NCI-H748 treated with DMSO at 0.1 percent for 48 hours (cell line): ENCODE measurements at places on chromosomes 16 and 17.
A peak's percentile ranks its signal among the peaks of the same experiment; 100 is the strongest.

GRCh38 chr17:67482764-67483163 lies 105.7 kb downstream of the PITPNC1 start:
- no peak for DNase-seq

DNA sequence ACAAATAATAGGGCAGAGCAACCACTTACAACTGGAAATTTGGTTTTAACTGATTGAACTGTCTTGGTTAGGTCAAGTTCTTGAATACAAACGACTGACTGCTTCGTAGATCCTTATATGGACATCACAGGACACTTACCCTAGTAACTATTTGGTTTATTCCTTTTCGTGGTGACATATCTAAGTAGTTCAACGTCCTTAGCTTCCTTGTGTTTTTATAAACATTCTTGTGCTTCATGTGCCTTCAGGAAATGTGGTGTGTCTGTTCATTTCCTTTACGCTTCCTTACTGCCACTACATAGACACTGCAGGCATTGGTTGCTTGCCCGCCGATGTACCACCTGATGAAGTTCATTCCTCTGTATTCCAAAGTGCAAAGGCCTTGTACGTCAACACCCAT lies 59.3 kb downstream of the USP10 start:
- no peak for DNase-seq

DNA sequence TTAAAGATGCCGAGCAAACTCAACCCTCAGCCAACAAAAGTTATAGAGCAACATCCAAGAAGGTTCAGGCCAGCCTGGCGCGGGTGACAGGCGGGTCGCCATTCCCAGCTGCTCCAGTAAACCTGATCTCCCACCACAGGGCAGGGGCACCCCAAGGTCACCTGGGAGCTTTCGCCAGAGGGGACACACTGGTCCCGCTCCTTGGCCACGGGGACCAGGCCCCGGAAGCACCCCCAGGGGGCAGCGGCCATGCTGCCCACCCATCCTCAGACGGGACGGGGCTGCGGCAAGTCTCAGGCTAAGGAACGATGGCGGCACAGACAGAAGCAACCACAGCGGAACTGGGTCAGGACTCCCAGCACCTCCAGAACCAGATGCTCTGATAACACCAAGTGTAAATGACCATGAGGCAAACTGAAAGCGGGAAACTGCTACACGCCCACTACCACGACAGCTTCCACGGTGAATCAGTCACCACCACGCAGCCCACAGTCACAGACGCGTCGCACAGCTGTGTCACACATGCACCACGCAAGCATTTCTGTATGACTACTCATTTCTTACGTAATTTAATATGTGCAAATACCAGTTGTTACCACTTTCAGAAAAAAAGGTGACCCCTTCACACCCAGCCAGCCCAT lies 14.1 kb upstream of the CCDC154 start:
- no peak for DNase-seq

- no peak for DNase-seq
These were observed 150.4 kb upstream of the IRX5 start for GRCh38 chr16:54780266-54780665.

GRCh38 chr16:73713251-73713650 lies 583.4 kb upstream of the PSMD7 start:
- DNase-seq, result no peak

DNA sequence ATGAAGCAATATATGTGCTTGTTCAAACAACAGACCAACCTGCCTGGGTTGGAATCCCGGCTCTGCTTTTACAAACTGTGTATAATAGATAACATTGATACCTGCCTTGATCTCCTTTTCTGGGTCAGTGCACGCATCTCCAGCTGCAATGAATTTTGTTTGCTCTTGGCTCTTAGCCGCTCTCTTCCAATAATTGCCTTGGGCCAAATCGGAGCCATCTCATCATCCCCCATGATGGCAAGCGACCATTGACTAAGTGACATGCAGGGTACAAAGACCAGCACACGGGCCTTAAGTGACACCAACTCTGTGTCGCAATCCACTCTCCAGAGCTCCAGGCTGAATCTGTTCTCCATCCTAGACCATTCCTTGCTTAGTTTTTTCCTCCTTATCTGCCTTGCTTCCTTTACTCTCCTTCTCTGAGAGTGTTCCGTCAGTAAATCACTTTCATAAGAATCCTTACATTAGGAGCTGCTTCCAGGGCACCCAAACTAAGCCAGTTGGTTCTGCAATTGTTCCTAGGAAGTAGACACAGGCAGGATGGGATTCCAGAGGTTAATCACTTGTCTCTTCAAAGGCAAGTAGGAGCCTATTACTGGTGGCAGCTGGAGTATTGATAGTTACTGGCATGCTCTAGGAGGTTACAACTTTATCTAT lies 134.2 kb downstream of the ABCA8 start:
- DNase-seq, result peak; percentile 72

DNA sequence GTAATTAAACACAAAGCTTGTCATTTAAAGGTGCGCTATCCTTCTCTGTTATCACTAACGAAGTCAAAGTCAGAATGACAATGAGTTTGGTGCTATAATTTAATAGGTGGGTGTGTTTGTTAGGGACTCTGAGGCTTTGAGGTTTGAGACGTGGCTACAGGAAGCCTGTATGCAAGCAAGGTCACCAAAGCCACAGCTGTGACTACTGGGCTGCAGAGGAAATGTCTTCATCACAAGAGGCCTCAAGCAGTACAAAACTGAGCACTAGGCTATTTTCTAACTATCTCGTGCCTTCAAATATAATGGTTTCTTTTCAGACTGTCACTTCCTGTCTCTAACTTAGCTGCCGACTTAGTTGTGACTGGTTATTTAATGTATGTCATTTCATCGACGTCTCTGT lies 141.2 kb downstream of the AATF start:
- DNase-seq, result peak; percentile 57

DNA sequence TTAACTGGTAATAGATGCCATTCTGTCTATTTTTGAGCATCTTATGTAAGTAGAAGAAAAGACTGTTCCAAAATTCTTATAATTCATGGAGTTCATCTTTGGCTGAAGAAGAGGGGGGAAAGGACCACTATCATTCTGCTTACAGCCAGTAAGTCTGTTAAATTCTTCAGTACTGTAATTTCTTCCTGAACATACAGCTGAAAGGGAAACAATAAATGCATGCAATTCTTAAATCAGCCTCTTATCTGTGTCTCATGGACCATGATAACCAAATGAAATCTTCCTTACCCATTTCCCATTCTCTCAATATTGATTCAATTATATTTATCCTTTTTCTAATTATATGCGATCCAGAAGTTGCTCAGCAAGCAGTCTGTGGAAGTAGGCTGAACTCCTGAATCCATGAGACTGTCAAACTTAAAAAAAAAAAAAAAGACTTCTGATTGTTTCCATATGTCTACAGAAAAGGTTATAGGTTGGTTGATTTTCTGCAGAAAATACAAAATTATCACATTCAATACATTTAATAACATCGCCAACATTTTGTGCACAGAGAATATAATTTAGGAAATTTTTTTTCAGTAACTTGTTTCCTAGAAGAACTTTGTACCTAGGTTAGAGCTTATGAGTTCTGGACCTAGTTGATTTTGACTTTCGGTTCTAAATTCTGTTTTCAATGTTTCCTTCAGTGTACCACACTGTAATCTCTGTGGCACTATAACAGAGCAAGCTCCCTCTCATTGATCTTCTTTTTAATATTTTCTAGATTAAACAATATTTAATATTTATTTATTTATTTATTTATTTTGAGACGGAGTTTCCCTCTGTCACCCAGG lies 1.2 kb upstream of the ABCA9 start:
- no peak for DNase-seq

GRCh38 chr16:3459401-3460090 lies 16.1 kb downstream of the NAA60 start:
- no peak for DNase-seq

DNA sequence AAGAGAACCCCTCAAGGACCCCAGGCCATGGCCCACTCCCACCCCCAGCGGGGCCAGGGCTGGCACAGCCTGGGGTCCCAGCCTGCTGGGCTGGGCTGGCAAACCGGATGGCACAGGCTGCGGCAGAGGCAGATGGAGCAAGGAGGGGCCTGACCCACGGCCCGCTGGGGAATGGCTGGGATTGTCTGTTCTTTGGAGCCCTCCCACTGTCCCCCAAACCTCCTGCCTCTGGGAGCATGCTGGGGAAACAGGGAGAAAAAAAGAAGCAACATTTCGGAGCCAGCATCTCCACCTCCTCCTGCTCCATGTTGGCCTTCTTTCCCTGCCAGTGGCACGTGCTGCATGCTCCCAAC lies 37.1 kb upstream of the LHX1 start:
- no peak for DNase-seq

GRCh38 chr17:15343749-15344148 lies 2.4 kb upstream of the TEKT3 start:
- DNase-seq, result no peak

DNA sequence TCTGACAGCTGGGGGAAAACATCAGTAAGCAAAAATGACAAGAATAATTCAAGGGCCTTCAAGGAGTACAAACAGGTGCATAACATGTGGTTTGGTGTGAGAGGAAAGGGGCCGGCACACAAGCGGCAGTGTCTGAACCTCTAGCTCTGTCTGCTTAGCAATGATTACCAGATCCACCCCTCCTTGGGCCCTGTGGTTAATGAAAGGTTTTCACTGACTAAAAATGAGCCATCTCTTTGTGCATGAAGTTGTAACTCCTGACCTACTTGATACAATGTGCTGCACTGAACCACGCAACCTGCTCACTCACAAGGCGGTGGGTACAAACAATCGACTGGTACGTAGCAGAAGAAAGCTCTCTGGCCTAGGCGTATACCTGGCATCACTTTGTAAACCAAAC lies 15.1 kb downstream of the FAM117A start:
- no peak for DNase-seq

DNA sequence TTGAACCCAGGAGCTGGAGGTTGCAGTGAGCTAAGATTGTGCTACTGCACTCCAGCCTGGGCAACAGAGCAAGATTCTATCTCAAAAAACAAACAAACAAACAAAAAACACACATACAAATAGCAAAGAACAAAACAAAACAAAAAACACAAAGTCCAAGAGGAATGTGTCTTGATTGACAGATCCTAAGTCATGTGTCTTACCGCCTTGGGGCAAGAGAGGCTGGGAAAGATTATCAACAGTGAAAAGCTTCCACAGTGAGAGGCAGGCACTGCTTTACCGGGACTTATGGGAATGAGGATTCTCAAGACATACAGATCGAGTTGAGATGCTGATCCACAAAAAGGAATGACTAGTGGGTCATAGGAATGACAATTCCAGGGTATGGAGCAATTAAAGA lies 62.7 kb upstream of the GAS7 start:
- DNase-seq, result no peak

GRCh38 chr16:72983728-72984350 lies 64.1 kb downstream of the ZFHX3 start:
- no peak for DNase-seq

DNA sequence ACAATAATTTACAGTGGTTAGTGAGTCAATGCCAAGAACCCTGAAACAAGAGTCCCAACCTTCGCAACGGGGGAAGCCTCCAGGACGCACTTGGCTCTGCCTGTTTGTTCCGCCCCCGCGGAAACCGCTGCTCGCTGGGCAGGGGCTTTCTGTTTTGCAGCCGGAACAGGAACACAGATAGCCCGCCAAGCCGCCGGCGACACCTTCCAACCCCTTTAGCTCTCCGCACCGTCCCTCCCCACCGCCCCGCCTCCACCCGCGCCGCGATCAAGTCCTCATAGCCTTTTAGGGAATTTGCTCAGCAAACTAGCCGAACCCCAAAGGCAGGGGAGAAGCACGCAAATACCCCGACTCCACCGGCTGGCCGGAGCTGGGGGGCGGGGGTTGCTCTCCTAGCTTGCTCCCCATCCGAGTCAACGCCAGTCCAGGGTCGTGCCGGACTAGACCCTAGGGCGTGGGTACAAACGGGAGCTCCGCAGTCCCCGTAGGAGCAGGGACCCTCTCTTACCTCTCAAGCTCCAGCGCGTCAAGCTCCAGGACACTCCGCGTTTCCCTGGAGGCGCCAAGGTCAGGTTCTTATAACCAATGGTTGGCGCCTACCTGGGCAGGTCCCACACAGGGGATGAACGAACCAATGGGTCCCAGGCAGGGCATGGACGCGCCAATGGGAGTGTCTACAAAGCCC lies at the start of gene SLFN13:
TSS of gene SLFN13 (minus strand) at position 553 of the 685 bp plus-strand sequence. CDS start 3,086 bp downstream, outside the sequence.
- peak; percentile 71 for DNase-seq

DNA sequence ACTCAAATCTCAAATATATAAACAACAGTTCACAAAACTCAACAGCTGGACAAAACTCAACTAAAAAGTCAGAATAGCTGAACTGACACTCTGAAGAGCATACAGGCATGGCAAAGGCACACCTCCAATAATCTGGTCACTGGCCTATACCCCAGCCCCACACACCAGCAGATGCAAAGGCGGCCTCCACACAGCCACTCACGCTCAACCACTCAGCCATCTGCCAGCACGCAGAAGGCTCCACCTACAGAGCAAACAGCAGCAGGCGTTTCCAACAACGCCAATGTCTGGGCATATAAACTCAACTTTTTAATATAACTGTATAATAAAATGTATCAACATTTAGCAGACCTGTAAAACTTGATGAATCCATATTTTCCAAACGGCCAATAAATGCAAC lies 17.2 kb downstream of the USP7 start:
- no peak for DNase-seq

- no peak for DNase-seq
These were observed 1.5 kb upstream of the PRR29 start for GRCh38 chr17:63996430-63997182.

DNA sequence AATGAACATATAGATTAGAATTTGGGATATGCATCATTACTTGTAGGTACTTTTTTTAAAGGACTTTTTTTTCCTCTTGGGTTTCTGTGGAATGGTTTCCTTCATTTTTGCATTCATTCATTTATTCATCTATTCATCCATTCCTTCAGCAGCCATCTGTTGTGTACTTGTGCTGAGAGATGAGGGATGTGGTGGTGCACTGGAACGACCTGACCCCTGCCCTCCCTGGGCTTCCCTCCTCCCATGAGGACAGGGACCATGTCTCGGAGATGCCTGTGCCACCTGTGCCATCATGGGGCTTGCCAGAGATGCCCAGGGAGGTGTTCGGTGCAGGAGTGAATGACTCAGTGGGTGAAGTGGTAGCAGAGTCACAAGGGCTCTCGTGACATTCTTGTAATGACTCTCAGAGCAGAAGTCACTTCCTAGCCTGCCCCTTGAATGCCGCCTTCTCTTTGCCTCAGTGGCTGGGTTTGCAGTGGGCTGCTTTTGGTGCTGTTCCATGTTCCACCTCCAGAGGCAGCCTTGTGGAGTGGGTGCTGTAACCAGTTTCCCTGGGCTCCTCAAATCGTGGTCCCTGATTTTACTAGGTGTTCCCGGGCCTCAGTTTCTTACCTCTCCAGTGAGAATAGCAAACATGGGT lies 43.9 kb downstream of the CLEC16A start:
- no peak for DNase-seq
